Stimulated activated CD4-positive, alpha-beta T cell treated with anti-CD3 and anti-CD28 coated beads, TNF-alpha, amount 100 ng/mL, for 1 hour (primary cell): ENCODE measurements at places on chromosomes 1 and 21.

DNA sequence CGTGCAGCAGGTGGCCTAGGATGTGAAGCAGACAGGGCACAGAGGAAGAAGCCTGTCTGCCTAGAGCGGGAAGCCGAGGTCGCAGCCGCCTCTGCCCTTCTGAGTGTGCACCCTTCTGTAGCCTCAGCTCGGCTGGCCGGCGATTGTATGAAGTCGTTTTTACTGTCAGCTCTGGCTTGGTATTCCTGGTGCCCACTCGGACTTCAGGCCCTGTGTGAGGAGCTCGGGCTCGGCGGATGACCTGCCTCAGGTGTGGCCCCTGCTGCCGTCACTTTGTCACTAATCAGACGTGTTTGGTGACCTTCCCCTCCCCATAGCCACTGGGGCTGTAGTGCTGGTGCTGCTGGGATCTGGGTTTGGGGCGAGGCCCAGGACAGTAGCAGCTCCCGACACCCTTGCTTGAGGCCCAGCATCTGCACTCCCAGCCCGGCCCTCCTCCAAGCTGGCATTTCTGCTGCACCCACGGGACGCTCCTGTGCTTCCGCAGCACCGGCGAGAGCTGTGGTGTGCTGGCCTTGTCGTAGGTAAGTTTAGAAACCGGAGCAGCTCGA lies 18.1 kb downstream of the SLX9 start:
- DNase-seq: no peak

DNA sequence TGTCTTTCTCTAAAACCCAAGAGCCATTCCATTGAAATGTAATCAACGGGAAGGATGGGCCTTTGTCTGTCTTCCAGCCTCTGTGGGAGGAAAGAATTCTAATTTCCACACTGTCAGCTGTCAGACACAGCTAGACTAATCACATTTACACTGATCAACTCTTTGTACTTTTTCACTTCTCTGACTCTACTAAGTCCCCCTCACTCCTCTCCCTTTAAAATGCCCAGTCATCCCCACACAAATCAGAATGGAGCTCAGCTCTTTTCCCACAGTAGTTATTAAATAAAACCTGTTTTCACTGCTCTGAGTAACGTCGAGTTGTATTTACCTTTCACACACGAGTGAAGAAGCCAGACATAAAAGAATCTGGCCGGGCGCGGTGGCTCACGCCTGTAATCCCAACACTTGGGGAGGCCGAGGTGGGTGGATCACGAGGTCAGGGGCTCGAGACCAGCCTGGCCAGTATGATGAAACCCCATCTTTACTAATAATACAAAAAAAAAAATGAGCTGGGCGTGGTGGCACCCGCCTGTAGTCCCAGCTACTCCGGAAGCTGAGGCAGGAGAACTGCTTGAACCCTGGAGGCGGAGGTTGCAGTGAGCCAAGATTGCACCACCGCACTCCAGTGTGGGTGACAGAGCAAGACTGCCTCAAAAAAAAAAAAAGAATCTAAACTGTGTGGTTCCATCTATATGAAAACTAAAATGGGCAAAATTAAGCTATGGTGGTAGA lies 13.3 kb downstream of the ZBTB8OS start:
- DNase-seq: no peak

DNA sequence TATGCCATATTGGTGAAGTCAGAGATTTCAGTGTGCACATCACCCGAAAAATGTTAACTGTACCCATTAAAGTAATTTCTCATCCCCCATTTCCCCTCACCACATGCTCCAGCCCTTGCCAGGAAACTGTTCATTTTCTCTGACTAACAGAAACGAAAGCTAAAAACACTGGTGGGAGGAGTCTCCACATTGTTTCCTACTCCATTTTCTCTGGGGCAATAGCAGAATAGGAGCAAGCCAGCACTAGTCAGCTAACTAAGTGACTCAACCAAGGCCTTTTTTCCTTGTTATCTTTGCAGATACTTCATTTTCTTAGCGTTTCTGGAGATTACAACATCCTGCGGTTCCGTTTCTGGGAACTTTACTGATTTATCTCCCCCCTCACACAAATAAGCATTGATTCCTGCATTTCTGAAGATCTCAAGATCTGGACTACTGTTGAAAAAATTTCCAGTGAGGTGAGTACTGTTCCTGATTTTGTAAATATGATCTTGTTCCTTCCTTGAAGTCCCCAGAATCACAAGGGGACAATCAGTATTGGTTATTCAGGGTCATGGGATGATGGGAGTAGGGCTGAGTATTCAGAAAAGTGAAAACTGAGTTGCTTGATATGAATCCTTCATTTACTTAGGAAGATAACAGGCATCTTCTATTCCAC lies at the start of gene IFI16:
TSS of gene IFI16 (plus strand) at position 204 of the 658 bp plus-strand sequence. CDS start 4,774 bp downstream, outside the sequence.
- peak; percentile 37 for DNase-seq

- DNase-seq: no peak
Measured at GRCh38 chr1:190067592-190067991, 410.1 kb downstream of the BRINP3 start.

- no peak for DNase-seq
Measured at GRCh38 chr1:21837476-21837875, 25.4 kb downstream of the LDLRAD2 start.

- DNase-seq: no peak
Measured at GRCh38 chr1:84367219-84367618, 31.1 kb upstream of the DNASE2B start.

GRCh38 chr1:112614460-112615065 lies 4.4 kb downstream of the ST7L start:
- DNase-seq: no peak

DNA sequence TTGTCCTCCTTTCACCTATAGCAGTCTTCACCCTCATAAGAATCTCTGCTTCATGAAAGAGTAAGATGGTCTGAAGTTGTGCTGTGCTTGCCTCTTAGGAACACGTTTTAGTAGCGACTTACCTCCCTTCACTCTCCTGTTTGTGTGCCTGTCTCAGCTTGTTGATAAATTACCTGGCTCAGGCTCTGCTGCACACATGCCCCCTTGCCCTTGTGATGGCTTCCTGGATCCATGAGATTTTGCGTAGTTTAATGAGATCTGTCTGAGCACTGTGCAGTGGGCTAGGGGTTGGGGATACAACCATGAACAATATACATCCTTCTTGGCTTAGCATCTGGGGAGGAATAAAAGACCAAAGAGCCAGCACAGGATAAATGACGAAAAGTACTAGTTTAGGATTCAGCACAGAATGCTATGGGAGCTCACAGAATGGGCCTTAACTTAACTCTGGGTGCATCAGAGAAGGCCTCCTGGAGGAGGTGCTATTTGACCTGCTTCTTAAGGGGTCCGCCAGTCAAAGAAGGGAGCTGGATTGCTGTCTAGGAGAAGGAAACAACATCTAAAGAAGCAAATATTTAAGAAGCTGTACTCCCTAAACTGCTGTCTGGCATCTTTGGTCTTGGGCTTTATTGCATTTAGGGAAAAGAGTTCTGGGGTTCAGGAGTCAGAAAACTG lies 175.7 kb upstream of the PLXNA2 start:
- no peak for DNase-seq

- DNase-seq: no peak
Measured at GRCh38 chr1:95582191-95582590, 348.2 kb downstream of the RWDD3 start.

- DNase-seq: no peak
Measured at GRCh38 chr21:39670701-39671100, 58.0 kb downstream of the B3GALT5 start.

DNA sequence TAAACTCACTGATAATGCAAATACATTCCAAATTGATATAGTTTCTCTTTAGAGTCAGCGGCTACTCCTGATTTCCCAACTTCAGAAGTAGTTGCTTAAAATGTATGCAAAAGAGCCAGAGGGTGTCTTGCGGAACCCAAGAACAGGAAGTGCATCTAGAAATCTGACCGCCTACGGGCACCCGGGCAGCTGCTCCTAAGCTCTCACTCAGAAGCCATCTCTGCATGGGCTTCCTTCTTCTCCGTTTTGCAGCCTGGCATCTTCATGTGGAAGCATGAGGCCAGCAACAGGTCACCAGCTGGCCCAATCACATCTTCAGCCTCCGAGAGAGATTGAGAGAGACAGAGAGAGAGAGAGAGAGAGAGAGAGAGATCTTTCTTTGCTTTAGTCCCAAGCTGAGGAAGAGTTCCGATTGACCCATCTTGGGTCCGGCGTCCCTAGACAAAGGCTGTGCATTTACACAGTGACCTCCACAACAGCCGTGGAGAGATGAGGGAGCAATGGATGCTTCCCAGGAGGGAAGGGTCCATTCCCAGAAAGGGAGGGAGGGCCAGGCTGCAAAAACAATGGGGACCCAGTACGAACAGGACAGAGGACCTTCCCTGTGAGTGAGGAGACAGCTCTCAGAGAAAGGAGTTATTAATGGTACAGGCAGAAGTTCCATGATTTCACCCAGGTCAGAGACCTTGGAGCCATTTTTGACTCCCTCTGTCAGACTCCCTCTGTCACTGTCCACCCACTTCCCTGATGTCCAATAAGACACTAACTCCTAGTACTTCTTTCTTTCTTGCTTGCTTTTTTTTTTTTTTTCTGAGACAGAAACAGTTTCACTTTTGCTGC lies 28.2 kb upstream of the SLC30A1 start:
- DNase-seq: no peak

- DNase-seq: no peak
Measured at GRCh38 chr1:23215751-23216449, 1.4 kb downstream of the HTR1D start.
